ENCODE measurements at places on chromosomes 7 and 10.

DNA sequence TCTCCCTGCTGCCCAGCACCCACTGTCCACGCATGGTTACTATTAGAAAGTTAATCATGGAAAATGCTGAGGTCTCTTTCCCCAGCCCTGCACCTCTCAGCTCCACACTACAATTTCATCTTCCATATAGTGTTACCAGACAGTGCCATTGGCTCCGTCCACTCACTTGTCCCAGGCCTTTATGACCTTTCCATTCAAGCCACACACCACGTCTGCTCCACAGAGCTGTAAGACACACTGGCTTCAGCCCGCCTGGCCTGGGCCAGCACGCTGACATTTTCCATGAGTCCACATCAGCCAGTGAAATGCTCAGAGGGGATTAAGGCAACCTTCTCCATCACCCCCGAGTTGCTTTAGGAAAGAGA lies 118.7 kb downstream of the KCNMA1 start:
- DNase-seq: no peak

GRCh38 chr7:144379776-144380384 lies 23.6 kb downstream of the NOBOX start:
- DNase-seq: no peak

- no peak for DNase-seq
These were observed 362.8 kb downstream of the INHBA start for GRCh38 chr7:41339913-41340676.

DNA sequence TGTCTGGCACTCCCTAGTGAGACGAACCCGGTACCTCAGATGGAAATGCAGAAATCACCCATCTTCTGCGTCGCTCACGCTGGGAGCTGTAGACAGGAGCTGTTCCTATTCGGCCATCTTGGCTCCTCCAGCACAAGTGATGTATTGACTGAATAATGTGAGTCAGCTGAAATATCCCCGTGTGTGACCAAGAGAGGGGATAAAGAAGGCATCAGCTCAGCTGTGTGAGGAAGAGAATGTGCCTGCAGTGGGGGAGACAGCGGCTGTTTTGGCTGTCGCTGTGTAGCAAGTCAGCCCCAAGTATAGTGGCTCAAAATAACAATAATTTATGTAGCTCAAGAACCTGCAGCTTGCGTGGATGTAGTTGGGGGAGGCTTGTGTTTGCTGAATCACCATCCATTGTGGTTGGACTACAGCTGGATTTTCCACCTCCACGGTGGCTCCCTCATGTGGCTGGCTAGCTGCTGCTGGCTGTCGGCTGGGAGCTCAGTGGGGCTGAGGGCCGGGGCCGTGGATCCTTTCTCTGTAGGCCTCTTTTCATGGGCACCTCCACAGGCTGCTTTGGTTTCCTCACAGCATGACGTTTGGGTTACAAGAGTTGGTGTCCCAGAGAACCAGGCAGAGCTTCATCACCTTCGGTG lies 434.5 kb downstream of the CCSER2 start:
- DNase-seq: no peak

DNA sequence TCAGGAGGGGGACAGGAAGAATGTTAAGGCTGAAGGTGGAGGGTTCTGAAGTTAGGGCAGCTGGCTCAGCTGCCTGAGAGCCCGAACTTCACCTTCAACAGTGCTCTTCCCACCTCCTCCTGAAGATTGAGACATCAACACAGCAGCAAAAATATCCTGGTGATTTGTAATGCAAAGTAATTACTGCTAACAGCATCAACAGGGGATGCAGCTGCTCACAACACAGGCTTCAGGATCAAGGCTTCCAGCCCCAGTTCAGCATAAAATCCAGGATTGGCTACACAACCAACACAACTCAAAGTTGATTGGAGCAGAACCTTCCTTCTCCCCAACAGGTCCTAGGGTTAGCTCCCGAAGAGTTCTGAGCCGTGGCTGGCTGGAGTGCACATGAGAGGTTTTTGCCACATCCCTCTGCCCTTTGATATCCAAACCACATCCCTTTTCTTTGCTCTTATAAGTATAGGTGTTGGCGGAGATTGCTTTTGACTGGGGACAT lies 242.4 kb downstream of the KIAA1217 start:
- no peak for DNase-seq

DNA sequence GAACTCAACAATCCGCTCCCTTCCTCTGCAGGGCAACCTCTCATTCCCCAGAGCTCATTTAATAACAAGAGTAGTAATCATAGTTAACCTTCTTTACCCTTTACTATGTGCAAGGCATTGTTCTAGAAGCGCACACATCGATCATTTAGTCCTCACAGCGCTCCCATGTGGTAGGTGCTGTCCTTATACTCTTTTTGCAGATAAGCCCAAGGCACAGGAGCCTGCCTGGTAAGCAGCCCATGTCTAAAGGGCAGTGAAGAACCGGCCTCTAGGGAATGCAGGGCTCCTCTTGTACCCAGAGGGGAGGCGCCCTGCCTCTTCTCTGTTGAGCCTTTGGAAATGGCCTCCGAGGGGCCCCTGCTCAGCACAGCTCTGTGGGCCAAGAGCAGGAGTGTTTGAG lies 14.3 kb downstream of the CHST3 start:
- no peak for DNase-seq

DNA sequence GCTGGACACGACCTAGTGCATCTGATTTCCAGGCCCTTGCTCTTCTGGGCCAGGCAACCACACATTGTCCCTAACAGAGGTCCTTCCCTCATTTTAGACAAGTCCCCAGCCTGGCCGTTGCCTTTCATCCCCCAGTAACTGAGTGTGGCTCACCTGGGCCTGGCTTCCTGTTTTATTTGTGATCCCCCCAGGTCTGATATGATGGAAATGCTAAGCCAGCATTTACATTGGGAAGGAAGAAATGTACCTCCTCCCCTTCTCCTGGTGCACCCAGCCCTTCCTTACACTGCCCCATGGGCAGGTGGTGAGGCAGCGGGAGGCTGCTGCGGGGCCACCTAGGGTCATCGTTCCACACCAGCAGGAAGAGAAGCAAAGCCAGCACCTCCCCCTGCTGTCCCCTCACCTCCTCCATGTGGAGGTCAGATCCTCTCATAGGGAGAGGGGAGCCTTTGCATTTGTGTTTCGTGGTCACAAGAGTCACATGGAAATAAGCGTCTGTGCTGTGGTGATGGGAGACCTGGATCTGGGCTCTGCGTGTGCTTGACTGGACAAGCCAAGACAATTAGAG lies 108.8 kb downstream of the GLRX3 start:
- DNase-seq: no peak

DNA sequence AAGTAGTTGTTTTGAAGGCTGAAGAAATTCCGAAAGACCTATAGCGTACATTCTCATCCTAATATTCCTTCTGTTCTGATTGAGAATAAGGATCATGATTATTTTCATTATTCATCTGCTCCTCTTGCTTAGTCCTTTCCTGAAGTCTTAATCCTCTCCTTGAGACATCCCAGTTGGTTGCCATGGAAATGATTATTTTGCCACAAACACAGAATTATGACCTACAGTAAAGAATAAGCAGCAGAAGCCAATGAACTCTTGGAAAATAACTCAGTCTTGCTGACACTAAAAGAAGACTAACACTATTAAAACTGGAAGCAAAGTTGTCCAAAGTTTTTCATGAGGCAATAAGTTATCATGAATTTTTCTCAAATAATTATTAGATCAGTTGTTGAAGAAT lies 47.8 kb upstream of the JAZF1 start:
- no peak for DNase-seq

All from stimulated activated CD4-positive, alpha-beta T cell treated with anti-CD3 and anti-CD28 coated beads, TNF-alpha, amount 100 ng/mL, for 1 hour (primary cell).